BE2C (cell line): ENCODE measurements at places on chromosomes 5 and 9.

DNA sequence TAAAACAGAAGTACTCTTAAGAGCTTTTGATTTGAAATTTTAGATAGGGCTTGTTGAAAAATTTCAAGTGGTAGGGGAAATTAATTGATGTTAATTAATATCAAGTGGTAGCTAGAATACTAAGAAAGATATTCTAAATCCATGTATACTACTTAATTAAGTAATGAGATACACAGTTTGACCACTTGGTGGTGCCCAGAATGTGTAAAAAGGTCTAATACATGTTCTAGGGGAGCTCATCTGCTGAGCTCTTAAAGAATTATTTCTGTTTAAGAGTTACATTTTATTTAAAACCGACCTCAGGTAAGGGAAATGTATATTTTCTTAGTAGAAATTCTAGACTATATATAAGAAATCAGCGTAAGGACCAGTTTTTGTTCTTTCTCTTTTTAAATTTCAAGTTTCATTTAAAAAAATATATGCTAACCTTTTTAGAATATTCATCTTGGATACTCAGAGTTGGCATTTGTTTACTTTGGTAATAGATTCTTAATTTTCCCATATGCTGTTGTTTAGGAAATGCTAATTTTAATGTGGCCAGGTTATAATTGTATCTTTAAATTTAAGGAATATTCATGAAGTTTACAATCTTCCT, 61.5 kb downstream of the LNPEP start:
- peak; percentile 39 for DNase-seq

GRCh38 chr9:126979461-126979860, 64.9 kb downstream of the RALGPS1 start:
- DNase-seq = no peak

GRCh38 chr9:34994900-34995669, 5.5 kb downstream of the DNAJB5 start:
- DNase-seq = no peak

GRCh38 chr9:137301081-137301947, 757 bp downstream of the NRARP start:
- peak; percentile 75 for DNase-seq

DNA sequence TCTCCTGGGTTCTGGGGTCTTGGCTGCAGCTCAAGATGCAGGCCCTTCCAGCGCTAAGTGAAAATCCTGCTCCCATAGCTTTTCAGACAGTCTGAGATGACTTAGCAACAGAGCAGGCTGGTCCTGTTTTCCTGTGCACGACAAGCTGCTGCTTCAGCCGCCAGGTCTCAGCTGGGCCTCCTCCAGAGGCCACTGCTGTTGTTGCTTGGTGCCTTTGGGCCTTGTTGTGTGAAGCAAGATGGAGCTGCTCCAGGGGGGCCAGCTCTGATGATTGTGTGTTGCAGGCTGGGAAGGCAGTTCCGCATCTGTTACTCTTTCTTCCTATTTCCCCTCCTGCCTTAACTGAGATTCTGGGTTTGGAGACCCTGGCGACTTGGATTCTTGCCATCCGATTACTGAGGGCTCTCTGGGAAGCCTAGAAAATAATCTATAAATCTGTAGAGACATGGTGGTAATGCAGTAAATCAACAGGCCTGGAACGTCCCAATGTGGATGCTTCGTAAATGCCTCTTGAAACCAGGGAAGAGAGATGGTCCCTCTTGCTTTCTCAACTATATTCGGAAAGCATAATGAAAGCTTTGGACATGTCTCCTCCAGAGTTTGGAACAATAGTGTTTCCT, 3.2 kb downstream of the MAP1B start:
- DNase-seq = peak; percentile 80

DNA sequence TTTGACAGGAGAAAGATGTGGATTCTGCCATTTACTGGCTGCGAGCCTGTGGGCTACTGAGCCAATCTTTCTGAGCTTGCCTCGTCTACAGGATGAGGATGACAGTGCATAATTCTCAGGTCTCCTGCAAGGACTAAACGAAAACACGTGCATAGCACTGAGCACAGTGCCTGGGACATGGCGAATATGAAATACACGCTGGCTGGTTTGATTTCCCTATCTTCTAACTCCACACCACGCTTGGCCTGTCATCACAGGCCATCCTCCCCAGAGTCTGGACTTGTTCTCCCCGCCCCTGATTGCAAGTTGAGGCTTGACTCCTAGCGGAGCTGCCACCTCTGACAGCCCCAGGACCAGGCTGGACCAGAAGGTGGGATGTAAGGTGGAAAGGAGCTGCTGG, 37.9 kb downstream of the ARPC5L start:
- DNase-seq = no peak

DNA sequence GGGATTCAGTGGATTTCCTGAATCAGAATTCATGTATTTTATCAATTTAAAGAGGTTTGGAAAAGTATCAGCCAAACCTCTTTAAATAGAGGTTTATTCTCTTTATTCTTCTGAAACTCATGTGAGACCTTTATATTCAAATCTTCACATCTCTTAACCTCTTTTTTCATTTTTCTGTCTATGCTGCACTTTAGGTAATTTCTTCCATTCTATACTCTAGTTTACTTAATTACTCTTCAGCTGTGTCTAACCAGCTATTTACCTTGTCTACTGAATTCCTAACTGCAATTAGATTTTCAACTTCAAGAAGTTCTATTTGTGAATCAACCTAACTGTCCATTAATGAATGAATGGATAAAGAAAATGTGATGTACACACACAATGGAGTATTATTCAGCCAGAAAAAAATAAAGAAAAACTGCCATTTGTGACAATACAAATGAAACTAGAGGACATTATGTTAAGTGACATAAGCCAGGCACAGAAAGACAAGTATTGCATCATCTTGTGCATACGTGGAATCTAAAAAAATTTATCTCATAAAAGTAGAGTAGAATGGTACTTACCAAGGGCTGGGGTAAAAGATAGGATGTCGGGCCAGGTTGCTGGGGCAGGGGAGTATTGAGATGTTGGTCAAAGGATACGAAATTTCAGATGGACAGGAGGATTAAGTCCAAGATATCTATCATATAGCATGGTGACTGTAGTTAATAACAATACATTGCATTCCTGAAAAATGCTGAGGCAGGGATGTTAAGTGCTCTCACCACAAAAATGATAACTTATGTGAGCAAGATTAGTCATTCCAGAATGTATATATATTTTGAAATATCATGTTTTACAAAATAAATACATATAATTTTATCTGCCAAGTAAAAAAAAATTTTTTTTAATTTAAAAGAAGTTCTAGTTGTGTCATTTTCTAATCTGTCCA, 129.5 kb upstream of the LRRTM2 start:
- DNase-seq = no peak

- no peak for DNase-seq
These were observed 123.4 kb downstream of the TMEM161B start for GRCh38 chr5:88145221-88145610.

GRCh38 chr5:132222649-132223038, 5.0 kb downstream of the P4HA2 start:
- no peak for DNase-seq

GRCh38 chr5:21238786-21239185, 1250.8 kb upstream of the CDH18 start:
- DNase-seq = no peak

GRCh38 chr5:54094706-54095105, 215.7 kb downstream of the ARL15 start:
- no peak for DNase-seq

- no peak for DNase-seq
These were observed 76.9 kb upstream of the MINAR2 start for GRCh38 chr5:129670957-129671500.

- no peak for DNase-seq
These were observed 6.8 kb downstream of the TENT4A start for GRCh38 chr5:6719896-6720560.

DNA sequence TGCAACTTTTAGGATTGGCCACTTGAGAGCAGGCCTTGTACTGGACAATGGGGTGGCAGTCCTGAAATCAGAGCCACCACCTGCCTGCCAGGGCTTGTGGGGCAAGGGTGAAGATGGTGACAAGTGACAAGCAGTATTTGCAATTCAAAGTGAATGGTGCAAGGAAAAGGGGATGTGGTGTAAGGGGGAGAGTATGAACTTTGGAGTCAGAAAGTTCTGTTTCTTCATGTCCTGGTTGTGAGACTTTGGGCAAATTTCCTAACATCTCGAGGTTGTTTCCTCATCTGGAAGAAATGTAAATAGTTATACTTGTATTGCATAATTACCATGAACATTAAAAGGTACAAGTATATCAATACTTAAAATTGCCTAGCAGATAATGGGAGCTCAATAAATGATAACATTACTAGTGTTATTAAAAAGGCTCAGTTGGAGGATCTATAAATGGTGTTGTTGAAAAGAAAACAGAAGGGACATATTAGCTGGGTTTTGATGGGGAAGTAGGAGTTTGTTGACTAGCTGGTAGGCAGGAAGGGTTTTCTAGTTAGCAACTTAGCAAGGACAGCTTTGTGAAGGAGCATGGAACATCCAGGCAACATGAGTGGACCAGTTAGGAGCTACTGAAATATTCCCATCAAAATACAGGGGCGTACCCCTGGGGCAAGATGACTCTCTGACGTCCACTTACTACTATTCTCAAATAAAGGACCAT, 21.3 kb upstream of the MEGF9 start:
- no peak for DNase-seq

DNA sequence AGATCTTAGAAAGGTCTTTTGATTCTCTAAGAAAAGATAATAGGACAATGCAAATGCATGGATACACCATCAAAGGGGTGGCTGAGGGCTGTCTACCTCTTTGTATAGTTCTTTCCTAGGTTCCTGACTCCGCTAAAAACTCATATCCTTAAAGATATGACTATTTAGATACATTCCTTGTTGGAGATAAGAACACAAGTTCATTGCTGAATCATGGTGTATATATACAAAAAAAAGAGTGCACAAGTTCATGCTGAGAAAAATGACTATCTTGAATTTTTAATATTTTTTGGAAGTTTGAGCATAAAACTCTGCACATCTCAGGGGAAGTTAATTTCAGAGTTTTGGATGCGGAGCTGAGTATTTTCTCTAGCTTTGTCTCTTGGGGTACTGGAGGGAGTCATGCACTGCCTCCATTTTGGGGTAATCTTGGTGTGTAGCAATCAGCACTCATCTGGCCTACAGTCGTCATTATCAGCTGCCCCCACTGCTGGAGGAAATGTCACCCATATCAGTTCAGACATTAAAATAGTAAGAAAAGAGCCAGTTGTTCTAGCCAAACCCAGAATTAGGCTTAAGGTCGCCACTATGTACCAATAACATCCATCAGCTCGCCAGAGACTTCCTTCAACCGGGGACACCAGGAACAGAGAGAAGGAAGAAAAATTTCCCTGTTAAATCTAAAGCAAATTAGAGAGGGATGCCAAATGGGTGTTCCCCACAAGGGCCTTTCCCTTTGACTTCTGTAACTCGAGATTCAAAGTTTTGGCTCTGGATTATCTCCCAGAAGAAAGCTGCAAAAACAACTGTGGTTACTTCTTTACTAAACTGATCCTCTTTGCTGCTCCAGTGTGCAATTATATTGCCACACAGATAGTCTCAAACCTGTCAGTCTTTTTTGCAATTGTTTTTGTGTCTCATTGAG, 49.0 kb downstream of the PTTG1 start:
- no peak for DNase-seq

GRCh38 chr9:105131981-105132380, 112.5 kb upstream of the SLC44A1 start:
- no peak for DNase-seq

DNA sequence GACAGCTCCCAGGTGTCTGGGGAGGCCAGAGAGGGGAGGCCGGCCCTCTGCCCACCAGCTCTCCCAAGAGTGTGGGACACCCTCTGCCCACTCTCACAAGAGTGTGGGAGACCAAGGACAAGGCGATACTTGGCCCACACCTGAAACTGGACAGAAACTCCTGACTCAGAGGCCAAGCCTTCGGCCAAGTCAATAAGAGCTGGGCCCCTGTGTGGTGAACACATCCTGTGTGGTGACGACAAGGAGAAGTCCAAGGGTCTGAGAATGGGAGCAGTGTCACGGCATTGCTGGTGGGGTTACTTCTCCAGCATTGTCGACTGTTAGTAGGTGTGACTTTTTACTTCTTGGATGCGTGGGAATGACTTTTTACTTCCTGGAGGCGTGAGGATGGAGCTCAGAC, 14.6 kb upstream of the F2RL1 start:
- DNase-seq = no peak

GRCh38 chr5:84748313-84748712, 363.6 kb upstream of the EDIL3 start:
- no peak for DNase-seq

DNA sequence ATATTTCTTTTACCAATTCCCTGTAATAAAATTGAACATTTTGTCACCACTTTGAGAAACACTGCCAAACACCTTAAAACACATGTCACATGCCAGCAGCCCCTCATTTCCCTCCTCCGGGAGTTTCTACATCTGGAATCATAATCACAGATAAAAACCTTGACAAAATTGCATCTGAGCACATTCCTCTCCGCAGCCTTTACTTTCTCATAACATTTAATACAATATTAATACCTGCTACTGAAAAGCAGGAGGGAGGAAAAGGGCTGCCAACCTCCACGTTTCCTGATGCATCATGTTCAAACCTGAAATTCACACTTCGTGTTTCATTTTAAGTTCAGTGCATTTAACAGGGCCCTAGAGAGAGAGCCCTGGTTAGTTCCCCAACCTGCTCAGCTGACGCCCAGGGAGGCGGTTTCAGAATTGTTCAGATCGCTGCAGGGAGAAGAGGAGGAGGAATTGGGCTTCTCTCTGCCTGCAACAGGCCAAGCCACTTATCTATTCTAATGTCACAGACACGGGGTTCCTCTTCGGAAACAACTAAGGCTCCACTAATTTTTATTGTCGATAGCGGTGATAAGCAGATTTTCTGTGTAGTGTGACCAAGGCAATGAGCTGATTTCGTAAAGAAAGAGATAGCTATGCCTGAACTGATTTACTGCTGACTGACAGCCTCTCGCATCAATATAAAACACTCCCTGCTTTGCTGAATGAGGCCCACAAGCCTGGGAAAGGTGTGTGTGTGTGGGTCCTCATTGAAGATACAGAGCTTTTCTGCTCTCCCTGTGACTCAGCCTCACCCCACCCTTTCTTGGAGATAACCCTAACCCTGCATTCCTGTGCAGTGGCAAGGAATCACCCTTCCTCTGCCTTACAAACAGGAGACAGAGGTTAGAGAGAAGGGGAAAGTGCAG, 4.9 kb upstream of the LHX2 start:
- no peak for DNase-seq

GRCh38 chr5:91277093-91277626, 106.0 kb downstream of the ARRDC3 start:
- DNase-seq = no peak
